ENCODE measurements at places on chromosomes 5 and 9.
A peak's percentile ranks its signal among the peaks of the same experiment; 100 is the strongest.

DNA sequence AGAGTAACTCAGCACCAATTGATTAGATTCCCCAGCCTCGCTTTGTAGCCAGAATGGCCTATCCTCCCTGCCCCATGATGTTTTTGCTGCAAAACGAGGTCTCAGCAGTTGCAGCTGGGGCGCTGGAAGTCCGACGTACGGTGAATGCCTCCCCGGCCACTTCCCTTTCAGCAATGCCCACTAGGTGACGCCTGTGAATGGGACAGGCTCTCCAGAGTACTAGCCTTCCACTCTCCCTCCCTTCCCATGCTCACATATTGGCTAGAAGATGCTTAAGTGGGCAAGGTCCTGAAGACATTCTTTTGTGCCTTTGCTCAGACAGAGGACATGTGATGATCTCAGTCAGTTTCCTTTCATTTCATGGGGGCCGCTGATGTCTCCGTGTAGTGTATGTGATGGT is 50.8 kb downstream of the DMRT2 start:
- no peak for DNase-seq

- no peak for DNase-seq
Observed at GRCh38 chr5:87266914-87267573, 639 bp upstream of the RASA1 start.

DNA sequence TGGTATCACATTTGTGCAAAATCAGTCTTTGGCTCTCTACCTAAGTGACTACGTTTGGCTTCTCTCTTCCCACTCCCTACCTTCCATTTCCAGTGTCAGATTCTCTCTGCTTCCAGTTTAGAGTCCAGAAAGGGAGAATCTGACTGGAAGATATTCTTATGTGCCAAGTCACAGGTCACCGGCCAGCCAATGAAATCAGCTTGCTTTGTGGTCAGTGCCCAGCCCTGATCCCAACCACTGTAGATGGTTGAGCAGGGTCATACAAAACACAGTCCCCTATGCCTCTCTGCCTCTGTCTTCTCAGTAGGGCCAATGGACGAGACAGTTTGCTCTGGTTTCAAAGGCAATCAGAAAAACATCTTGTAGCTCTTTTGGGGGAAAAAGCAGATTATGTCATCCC is 15.6 kb upstream of the EPB41L4B start:
- no peak for DNase-seq

DNA sequence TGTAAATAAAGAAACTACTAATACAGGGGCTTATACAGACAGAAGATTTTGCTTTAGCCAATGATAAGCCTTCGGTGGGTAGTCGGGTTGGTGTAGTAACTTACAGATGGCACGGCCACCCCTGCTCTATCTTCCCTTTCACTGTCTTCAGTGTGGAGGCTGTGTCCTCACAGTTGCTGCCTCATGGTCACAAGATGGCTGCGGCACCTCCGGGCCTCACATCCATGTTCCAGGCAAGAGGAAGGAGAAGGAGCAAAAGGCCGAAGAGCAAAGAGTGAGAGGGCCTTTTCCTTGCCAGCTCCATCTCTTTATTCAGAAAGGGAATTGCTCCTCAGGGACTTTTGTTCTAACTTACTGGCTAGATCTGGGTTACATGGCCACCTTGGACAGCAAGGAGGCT is 22.2 kb upstream of the IER5L start:
- no peak for DNase-seq

DNA sequence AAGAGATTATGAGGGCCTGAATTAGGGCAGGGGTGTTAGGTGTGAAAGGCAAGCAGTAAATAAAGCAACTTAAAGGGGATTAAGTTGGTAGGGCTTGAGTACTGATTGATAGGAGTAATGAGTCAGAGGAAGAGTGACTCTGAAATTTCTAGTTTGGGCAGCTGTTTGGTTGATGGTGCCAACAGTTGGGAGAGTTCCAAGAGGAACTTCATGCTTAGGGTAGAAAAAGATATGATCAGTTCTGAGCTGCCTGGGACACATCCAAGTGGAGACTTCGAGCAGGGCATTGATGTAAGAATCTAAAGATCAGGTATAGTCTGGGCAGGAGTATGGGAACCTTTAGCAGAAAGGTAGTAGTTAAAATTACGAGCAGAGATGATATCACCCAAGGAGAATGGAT is 10.2 kb downstream of the MAMDC2 start:
- no peak for DNase-seq

DNA sequence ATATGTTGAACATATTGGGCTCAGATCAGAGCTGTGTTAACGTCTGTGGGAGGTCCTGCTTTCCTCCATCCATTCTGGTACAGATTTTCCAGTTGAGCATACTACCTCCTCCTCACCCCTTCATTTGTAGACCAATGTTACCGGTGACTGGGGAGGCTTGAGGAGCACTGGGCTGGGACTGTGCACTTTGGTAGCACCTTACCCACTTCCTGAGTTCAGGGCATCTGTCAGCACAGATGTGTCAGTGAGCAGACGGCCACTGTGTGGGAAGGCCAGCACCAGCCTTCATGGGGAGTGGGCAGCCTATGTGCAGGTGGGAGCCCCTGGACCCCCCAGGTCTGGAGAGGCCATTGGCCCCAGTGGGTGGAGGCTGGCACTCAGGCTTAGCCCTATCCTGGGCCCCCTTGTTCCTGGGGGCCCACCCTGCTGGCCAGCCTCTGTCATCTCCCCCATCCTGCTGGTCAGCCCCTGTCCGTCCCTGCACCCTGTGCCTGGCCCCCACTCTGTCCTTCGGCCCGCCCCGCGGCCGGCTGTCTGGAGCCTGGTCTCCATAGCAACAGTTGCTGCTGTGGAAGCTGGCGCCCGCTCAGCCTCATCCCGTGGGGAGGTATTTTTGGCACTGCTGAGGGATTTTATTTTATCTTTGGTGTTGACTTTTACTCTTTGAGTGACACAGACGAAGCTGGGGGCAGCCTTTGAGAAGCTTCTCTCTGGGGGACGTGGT is 21.3 kb downstream of the WNK2 start:
- DNase-seq: peak; percentile 14

GRCh38 chr5:129426071-129426470 is 34.0 kb upstream of the ADAMTS19 start:
- no peak for DNase-seq

GRCh38 chr5:102418531-102418930 is 80.3 kb downstream of the SLCO6A1 start:
- DNase-seq: no peak

DNA sequence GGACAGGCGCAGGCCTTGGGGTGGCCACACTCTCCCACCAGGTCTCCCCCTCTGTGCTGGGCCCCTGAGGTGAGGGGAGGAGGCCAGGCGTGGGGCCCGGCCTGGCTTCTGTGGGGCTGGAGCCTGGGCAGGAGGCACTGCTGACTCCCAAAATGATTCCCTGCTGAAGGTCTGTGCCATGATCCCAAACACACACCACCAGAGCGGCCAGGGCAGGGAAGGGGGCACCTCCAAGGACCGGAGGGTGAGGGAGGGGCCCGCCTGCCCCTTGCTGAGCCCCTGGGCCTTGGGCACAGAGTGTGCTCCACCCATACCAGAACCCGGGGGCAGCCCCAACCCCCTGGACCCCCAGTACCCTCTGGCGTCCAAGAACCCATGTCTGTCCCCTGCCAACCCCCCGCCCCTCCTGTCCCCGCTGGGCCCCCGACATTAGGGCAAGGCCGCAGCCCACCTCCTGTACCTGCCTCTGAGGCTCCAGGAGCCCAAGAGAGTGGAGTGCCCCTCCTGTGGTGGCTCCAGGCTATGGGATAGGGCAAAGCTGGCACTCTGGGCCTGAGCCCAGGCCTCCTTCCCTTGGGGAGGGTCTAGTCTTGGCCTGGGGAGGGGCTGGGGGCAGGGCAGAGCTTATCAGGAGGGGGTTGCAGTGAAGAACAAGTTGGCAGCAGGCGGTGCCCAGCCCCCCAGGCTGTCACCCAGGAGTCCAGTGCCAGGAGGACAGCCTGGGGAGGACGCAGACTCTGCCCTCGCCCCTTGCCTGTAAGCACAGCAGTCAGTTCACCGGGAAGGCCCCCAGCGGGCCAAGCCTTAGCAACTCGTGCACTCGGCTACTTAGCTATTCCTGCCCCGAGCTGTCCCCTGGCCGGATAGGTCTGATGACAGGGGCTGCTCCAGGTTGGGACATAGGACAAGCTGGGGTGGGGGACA is 2.6 kb upstream of the EGFL7 start:
- DNase-seq: no peak

GRCh38 chr5:139063664-139064054 is 134.5 kb downstream of the SIL1 start:
- DNase-seq: no peak

DNA sequence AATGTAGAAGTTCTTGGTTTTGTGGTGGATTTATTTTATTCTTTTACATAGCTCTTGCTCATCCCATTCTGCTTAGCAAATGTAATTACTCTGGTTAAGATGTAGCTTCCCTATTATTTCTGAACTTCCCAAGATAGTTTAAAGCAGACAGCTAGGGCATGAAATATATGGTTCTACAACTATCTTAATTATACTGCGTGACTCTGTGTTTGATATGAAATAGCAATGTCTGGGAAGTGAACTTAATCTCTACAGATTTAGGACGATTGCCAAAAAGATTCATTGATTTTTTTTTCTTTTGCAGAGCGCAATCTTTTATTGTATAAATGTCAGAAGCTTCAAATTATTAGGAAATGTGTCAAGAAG is 529.3 kb upstream of the ZNF608 start:
- no peak for DNase-seq

DNA sequence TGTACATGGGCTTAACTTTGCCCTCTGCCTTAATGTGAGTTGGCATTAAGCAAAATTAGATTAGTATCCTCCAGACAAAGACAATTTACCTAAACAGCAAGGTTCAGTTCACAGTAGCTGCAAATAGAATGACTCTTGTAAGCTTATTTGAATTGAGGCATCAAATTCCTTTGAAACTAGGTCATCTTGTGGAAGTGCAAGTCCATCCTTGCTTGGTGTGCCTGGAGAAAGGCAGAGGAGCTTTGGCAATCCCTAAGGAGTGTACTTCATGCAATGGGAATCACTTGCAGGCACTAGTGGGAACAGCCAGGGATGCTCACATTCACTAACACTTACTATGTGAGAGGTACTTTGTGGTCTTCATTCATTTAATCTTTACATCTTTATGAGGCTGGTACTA is 118.3 kb downstream of the DRD1 start:
- no peak for DNase-seq

DNA sequence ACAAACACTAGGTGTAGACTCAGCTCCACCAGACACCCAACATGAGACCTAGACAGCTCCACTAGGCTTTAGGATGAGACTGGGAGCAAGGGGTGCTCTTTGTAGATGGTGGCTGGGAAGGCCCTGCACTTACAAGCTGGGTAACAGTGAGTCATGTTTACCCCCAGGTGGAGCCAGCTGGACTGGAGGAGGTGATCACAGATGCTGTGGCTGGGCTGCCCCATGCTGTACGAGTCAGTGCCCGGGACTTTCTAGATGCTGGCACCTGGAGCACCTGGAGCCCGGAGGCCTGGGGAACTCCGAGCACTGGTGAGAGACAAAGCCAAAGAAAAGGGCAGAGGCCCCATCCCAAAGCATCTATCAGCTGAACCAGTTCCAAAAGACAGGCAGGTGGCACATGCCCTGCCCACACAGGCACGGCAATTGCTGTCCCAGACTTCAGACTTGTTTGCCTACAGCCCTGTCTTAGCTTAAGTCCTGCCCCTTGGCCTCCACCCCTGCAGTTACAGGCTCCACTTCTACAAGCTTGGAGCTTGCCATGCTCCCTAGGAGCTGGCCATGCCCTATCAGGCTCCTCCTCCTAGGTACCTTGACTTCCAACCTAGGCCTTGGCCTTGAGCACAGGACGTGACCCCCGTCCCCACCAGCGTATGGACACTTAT is 2.7 kb downstream of the CCL27 start:
- DNase-seq: no peak

DNA sequence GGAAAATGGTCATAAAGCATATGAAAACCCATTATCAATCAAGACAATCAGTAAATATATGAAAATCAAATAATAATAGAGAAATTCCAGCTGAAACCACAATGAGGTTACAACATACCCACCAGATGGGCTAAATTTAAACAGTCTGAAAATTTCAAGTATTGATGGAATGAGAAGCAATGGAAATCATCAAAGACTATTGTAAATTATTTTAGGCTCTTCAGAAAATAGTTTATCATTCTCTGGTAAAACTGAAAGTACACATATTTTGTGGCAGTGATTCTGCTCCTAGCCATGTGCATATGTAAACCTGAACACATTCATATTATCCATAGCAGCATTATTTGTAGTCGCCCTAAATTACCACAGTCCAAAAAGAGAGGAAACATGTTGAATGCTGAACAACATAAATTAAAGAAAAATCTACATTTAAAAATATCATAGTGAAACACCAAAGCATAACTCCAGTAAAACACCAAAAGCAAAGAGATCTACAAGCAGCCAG is 215.3 kb downstream of the PRELID2 start:
- DNase-seq: no peak

DNA sequence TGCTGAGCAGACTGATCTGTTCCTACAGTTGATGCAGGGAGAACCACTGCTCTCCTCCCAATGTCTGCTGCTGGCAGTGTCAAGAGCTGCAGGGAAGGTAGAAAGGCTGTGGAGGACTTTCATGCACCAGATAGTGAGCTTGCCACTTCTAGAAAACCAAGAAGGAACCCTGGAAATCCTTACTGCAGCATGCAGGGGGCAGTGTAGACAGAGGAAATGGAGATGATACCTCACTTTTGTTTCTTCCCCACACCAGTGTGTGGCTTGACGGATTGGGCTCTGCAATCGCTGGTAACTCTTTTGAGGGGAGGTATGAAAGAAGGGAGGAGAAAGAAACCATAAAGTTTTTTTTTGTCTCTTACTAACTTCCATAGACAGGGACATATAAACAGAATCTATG is 480.7 kb downstream of the DMAC1 start:
- no peak for DNase-seq

GRCh38 chr5:206406-206805 is 11.5 kb downstream of the CCDC127 start:
- DNase-seq: no peak

GRCh38 chr5:72394688-72395087 is 74.5 kb downstream of the PTCD2 start:
- DNase-seq: no peak

DNA sequence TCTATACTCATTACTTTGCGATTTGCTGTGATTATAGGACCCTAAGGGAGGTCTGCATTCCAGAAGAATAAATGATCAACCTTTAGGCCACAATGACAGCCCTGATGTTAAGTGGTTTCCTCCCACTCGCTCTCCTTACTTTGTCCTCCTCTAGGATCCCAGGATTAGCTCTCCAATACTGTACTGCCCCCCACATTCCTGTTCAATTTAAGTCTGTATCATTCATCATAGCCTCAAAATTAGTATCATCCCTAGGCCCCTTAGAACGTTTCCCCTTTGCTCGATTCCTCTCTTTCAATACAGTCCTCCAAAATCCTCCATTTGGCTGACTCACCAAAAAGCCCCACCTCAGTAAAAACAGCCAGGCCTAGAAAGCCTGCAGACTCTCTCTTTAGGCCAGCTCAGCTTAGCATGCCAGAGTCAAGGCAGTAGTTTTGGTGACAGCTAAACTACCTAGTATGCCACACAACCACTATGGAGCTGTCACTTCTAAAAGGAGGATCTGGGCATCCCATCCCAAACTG is 24.4 kb downstream of the RNF145 start:
- no peak for DNase-seq

All from CD4-positive, alpha-beta T cell treated with Interleukin-4 for 1 hour (primary cell).